Neural crest cell (in vitro differentiated cells): ENCODE measurements at places on chromosomes 11 and 22. TPM values are rescaled to one million over a fixed set of nuclear protein-coding genes. Genes with fewer than 3 reads are reported as not detected.

DNA sequence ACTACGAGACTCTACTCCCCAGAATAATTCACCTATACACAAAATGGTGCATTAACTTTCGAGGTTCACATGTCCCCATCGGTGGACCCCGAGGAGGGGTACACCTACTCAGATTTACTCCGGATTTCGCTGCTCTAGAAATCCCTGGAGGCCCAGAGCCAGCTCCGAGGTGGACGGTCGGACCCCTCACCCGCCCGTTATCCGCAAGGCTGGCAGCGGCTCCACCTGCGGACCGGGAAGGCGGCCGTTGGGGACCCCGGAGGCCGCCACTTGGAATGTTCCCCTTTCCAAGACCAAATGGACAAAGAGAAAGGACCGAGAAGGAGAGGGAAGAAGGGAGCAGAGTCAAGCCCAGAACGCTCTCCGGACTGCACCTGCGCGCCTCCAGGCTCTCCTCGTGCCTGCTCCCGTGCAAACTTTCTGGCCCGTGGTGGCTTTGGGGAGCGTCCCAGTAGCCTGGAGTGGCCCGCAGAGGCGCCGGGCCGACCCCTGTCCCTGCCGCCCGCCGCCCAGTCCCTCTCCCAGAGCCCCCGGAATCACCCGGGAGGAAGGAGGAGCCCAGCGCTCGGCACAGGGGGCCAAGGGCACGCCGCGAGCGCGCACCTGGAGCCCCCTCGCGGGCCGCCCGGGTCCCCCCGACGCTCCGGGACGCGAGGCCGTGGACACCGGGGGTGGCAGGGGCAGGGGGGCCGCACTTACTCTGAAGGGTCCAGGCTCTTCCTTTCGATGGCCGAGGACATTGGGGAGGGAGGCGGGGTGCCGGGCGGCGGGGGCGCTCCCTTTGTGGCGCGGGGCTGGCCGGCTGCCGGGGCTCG lies 23.0 kb downstream of the LMO2 start:
- no peaks in the 10 kb centered on the region for H3K36me3 ChIP-seq
- H3K4me3 ChIP-seq, result peak overlapping the region; percentile 68
- peaks cover 11% of the 10 kb centered on the region for H3K4me1 ChIP-seq
- H3K27ac ChIP-seq, result no peak overlapping the region
- H3K27me3 ChIP-seq, result peaks cover 91% of the 10 kb centered on the region
- DNase-seq, result no peak

DNA sequence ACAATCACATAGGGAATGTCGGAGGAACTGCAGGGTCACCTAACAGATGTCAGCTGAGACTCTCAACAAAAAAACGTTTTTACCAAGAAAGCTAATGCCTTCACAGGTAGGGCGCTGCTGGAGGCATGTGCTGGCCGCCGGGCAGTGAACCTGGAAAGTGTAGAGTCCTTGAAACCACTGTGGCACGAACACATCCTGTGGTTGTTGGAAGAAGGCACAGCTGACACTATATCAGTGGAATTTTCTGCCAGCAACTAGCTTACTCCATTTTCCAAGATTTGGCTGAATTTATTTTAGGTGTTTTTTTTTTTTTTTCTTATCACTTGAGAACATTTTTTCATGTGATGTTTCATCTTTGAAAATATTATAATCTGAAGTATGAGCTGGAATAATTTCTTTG lies 14.2 kb downstream of the TRMU start:
- H3K4me1 ChIP-seq, result no peaks in the 10 kb centered on the region
- no peak overlapping the region for H3K27ac ChIP-seq
- DNase-seq, result no peak
- H3K27me3 ChIP-seq, result no peaks in the 10 kb centered on the region
- H3K4me3 ChIP-seq, result no peak overlapping the region

GRCh38 chr11:6457581-6458320 lies 16.0 kb downstream of the TRIM3 start:
- no peaks in the 10 kb centered on the region for H3K27me3 ChIP-seq
- peaks cover 3% of the 10 kb centered on the region for H3K36me3 ChIP-seq
- no peaks in the 10 kb centered on the region for H3K4me1 ChIP-seq
- no peak for DNase-seq
- no peak overlapping the region for H3K4me3 ChIP-seq
- H3K27ac ChIP-seq, result no peak overlapping the region

DNA sequence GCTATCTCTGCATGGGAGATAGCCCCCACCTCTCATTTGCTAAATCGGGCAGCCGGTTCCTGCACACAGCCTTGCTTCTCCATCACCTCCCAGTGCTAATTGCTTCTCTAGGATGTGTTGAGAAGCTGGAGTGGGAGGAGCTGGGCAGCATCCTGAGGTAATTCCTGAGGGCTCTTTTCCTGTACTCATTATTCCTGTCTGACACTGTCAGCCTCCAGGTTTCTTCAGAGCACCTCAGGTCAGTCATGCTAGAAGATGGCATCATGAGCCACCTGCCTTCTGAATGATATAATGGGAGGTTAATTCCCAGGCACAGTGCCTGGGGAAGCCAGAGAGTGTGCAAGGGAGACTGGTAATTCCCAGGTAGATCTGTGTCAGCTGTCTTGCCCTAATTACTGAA lies 133.0 kb downstream of the RAB38 start:
- H3K4me1 ChIP-seq, result peaks cover 9% of the 10 kb centered on the region
- H3K4me3 ChIP-seq, result no peak overlapping the region
- DNase-seq, result no peak
- H3K27me3 ChIP-seq, result peaks cover 2% of the 10 kb centered on the region
- no peak overlapping the region for H3K27ac ChIP-seq

GRCh38 chr11:122646549-122647340 lies 8.8 kb upstream of the UBASH3B start:
- peaks cover 7% of the 10 kb centered on the region for H3K4me1 ChIP-seq
- no peaks in the 10 kb centered on the region for H3K27me3 ChIP-seq
- no peak for DNase-seq
- H3K36me3 ChIP-seq, result no peaks in the 10 kb centered on the region
- H3K27ac ChIP-seq, result no peak overlapping the region

- H3K27ac ChIP-seq, result no peak overlapping the region
- no peak for DNase-seq
- H3K27me3 ChIP-seq, result no peaks in the 10 kb centered on the region
- H3K4me1 ChIP-seq, result peaks cover 17% of the 10 kb centered on the region
These were observed 72.1 kb downstream of the ATXN10 start for GRCh38 chr22:45743687-45744086.

DNA sequence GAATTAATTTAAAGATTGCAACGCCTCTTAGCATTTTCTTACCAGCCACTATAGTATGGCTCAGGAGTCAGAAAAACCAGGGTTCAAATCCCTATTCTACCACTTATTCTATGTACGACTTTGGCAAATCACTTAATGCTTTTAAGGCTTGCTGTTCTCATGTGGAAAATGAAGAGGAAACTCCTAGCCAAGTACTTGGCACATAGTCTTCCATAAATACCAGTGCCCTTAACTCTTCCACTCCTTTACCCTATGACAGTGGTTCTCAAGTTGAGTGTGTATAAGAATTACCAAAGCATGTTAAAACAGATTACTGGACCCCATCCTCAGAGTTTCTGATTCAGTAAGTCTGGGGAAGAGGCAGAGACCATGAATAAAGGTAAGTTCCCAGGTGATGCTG lies 107.6 kb downstream of the RBFOX2 start:
- H3K4me1 ChIP-seq, result peaks cover 38% of the 10 kb centered on the region
- no peaks in the 10 kb centered on the region for H3K27me3 ChIP-seq
- no peaks in the 10 kb centered on the region for H3K36me3 ChIP-seq
- no peak overlapping the region for H3K27ac ChIP-seq
- no peak for DNase-seq

DNA sequence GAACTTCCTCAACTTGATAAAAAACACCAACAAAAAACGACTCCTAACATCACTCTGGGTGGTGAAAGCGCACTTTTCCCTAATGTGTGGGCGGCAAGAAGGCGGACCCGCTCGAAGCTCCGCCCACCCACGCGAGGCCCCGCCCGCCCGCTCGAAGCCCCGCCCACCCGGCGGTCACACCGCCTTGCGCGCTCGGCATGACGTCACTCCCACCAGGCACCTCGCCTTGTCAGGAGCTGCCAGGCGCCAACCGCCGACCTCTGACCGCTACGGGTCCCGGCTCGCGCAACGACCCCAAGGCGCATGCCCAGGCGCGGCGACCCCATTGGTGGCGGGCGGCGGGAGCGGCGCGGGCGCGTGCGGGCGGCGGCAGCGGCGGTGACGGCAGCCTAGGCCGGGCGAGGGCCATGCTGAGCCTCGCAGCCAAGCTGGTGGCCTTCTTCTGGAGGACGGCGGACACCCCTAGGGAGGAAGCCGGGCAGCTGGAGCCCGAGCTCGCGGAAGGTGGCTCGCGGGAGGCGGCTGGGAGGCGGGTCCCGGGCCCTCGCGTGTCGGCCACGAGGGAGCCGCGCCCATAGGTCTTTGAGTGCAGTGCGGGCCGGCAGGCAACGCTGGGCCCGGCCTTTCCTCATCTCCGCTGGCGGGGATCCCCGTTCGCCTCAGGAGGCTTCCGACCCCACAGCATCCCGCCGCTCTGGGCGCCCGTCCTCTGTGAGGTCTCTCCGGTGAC lies at the start of gene MOV10L1:
TSS of gene MOV10L1 (plus strand) at position 325 of the 730 bp plus-strand sequence. CDS start at position 408, 83 bp downstream.
- H3K4me1 ChIP-seq, result peaks cover 9% of the 10 kb centered on the region
- DNase-seq, result no peak
- H3K27me3 ChIP-seq, result no peaks in the 10 kb centered on the region
- H3K27ac ChIP-seq, result no peak within 1 kb of the TSS
- no peak within 1 kb of the TSS for H3K4me3 ChIP-seq

DNA sequence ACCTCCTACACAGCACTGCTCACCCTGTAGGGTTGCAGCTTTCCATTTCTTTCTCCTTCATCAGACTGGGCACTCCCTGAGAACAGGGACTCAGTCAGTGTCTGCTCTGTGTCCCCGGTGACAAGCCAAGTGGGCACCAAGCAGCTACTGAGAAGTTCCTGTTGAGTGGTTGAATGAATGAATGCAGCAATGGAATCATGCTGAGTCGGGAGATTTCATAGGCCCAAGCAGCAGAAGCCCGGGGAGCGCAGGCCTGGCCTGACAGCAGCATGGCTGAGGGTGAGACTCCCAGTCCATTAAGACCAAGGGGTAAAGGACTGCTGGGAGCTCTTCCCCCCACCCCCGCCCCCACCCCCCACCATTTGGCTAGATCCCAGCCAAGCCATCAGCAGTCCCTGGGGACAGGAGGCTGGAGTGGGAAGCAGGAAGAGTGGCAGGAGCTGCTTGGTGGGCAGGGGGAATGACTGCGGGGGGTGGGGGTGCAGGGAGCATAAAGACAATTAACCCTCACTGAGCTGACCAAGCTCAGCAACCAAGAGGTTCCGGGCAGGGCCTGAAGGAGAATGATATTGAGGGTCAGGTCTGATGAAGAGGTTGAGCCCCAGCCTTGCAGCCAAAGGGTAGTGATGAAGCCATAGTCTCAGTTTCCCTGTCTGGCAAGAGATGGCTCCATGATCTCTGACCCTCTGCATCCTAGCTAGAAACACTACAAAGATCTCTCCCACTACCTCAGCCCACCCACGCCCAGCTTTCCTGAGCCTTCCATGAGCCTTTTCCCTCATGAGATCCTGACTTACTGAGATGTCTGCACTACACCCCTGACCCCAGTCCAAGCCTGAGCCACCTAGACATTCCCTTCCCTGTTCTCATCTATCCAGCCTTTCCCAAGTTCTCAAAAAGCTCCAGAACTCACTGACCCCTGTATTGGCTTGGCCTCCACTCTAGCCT lies 2.8 kb downstream of the PDE2A start:
- no peaks in the 10 kb centered on the region for H3K36me3 ChIP-seq
- DNase-seq, result no peak
- H3K27ac ChIP-seq, result no peak overlapping the region
- H3K27me3 ChIP-seq, result peaks cover 56% of the 10 kb centered on the region

Gene OLFML1
- 0.84 and 1.1 TPM in 2 replicates for total RNA-seq

Gene POU2F3
- not detected in 2 replicates for total RNA-seq

Gene ACRV1
- total RNA-seq, result 0.73 and 1.2 TPM in 2 replicates

Gene CEP126
- 2.1 and 2.4 TPM in 2 replicates for total RNA-seq

Gene CCDC87
- total RNA-seq, result 0.93 and 1.1 TPM in 2 replicates

Gene ROM1
- total RNA-seq, result 0.23 and 0.75 TPM in 2 replicates

Gene KRTAP5-11
- not detected in 2 replicates for total RNA-seq
